NCI-H1694 (cell line): ENCODE measurements at places on chromosomes 1 and 21.

- DNase-seq = no peak
Observed at GRCh38 chr1:183831311-183831710, 26.4 kb downstream of the RGL1 start.

- no peak for DNase-seq
Observed at GRCh38 chr21:17802572-17802971, 16.6 kb downstream of the C21orf91 start.

- no peak for DNase-seq
Observed at GRCh38 chr1:53388963-53389362, 61.1 kb upstream of the LRP8 start.

GRCh38 chr1:6116137-6116536 lies 64.0 kb downstream of the CHD5 start:
- no peak for DNase-seq

- DNase-seq = no peak
Observed at GRCh38 chr1:209983953-209984352, 45.9 kb downstream of the SYT14 start.

DNA sequence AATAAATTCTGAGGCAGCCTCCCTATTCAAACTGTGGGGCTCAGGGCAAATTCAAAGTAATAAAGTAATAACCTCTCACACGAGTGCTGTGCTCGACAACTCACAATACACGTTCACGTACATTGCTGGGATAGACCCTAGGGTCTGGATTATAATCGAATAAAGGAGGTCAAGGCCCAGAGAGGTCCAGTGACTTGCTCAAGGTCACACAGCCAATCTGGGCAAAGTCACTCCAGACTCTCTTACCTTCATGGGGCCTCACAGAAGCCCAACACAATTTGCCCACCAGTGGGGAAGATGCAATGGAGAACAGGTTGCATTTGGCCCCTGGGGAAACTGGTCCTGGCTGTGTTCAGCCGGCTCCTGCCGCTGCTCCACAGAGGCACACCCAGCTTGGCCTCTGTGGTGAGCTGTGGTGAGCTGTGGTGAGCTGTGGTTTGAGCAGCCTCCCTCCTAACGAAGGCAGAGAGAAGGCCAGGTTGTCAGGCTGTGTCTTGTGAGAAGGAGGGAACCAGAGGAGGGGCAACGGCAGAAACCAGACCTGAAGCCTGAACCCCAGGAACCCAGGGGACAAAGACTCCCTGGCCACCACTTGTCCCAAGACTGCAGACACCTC lies 35.1 kb downstream of the NUAK2 start:
- DNase-seq = no peak

GRCh38 chr1:58746757-58747156 lies 37.1 kb downstream of the JUN start:
- no peak for DNase-seq

DNA sequence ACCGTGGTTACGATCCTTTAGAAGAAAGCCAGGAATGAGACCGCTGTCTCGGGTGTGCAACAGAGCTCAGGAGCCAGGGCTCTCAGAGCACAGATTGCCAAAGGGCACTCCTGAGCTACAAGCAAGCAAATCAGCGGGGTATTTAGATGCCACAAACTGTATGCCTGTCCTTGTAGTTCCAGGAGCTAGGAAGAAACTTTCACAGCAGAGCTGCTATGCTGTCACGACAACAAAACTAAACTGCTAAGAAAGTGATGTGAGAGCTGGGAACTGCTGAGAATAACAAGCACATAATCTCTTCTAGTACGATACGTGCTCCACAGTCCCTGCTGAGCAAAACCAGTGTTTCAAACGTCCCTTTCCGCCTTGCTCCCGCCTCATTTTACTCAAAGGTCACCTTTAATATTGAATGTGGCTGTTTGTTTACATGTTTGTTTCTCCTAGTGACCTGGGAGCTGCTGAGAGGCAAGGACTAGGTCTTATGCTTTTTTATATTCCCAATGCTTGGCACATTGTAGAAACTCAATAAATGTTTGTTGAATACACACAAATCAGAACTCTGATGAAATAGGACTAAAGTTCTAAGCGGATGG lies 14.7 kb downstream of the GREM2 start:
- no peak for DNase-seq

DNA sequence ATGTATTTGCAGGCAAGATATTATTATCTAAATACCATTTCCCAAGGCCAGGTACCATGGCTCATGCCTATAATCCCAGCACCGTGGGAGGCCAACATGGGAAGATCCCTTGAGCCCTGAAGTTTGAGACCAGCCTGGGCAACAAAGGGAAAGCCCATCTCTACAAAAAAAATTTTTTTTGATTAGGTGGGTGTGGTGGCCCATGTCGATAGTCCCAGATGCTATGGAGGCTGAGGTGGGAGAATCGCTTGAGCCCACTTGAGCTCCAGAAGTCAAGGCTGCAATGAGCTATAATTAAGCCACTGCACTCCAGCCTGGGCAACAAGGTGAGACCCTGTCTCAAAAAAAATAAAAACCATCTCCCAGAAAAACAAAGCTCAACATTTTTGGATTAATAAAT lies 2.2 kb downstream of the STMN1 start:
- DNase-seq = no peak

DNA sequence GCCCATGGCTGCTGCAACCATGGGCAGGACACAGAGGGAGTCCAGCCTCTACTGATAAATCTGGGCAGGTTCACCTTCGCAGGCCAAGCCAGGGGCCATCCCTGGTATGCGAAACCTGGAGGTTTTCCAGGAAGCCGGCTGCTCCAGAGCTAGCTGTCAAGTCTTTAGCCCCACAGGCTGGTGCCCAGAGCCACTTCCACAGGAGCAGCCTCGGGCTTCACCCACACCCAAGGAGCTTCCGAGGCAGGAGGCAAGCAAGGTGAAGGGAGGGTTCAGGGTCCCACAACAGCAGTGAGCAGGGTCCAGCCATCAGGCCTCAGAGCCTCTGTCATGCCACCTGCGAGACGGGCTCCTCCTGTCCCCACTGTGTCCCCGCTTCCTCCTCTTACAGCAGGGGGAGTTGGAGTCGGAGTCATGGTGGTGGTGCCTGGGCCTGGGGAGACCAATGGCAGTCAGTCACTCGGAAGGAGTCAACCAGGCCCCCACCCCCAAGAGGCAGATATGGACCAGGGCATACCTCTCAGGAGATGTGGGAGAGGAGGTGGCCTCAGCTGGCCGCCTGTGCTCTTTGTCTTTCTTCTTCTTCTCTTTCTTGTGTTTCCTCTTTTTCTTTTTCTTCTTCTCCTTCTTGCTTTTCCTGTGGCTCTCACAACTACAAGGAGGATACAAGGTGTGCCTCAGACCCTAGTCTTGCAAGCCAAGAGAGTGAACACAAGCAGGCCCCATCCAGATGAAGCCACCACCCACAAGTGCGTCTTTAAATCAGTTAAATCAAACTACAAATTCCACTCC lies 2.1 kb downstream of the C1orf35 start:
- DNase-seq = no peak

DNA sequence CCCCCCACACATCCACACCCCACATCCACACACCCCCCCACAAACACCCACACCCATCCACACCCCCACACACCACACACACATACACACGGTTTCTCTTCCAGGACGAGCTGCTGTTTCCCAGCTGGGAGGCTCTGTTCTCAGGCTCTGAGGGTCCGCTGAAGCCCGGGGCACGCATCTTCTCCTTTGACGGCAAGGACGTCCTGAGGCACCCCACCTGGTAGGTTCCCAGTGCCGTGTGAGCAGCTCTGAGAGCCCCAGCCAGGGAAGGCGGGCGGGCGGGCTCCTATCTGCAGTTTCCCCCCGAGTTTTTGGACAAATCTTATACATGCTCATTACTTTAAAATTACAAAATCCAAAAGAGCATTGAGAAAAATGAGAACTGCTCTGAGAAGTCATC lies 31.2 kb downstream of the SLC19A1 start:
- no peak for DNase-seq

- no peak for DNase-seq
Observed at GRCh38 chr21:39115576-39116235, 67.5 kb downstream of the PSMG1 start.

GRCh38 chr1:6599141-6599975 lies 3.3 kb downstream of the KLHL21 start:
- no peak for DNase-seq

- no peak for DNase-seq
Observed at GRCh38 chr1:200496937-200497336, 87.1 kb upstream of the ZNF281 start.
